ENCODE measurements at places on chromosomes 1 and 21. TPM values are rescaled to one million over a fixed set of nuclear protein-coding genes. Genes with fewer than 3 reads are reported as not detected.

- no peak overlapping the region for H3K27ac ChIP-seq
- no peaks in the 10 kb centered on the region for H3K4me1 ChIP-seq
- no peaks in the 10 kb centered on the region for H3K36me3 ChIP-seq
- no peak for DNase-seq
- H3K4me3 ChIP-seq: no peak overlapping the region
- no peaks in the 10 kb centered on the region for H3K27me3 ChIP-seq
Observed at GRCh38 chr1:81325397-81325796, 475.3 kb upstream of the ADGRL2 start.

NLRP3 gene
- polyA plus RNA-seq: 0.79 TPM

DNASE2B gene
- polyA plus RNA-seq: 1.0 TPM

APP gene
- 149 TPM for polyA plus RNA-seq
